ENCODE measurements at places on chromosomes 13 and 19.

DNA sequence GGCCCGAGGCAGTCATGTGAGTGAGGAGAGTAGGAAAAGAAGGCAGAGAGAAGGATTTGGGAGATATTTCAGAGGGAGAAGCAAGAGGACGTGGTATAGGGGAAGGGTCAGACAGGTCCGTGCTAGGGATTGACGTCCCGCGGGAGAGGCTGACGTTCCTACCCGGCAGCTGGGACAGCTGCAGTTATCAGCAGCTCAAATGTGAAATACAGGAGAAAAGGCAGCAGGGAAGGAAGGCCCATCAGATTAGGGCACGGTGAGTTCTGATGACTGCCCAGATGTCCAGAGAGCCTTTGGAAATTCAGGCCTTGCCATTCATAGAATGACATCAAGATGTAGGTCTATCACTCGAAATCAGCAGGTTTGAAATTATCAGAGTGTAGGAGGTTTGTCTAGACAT, 88.4 kb downstream of the IRS2 start:
- no peak for DNase-seq

DNA sequence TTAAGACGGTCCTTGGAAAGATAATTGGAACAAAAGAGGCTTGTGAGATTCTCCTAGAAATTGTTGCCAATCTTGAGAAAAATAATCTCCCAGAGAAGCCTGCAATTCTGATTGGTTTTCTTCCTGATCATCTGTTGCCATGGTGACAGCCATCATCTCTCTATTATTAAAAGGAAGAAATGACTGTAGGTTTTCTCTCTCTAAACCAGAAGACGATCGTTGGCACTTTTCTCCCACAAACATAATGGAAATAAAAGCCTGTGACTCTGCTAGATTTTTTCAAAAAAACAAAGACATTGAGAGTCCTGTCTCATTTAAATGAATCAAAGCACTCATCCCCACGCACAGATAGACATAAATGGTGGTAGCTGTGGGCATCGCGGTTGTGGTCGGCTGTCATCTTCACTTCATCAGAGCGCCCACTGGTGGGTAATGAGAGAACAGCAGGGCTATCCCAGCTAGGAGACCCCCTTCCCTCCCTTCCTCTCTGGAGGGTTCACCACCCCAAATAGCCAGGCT, 21.7 kb upstream of the CALM3 start:
- peak; percentile 7 for DNase-seq

DNA sequence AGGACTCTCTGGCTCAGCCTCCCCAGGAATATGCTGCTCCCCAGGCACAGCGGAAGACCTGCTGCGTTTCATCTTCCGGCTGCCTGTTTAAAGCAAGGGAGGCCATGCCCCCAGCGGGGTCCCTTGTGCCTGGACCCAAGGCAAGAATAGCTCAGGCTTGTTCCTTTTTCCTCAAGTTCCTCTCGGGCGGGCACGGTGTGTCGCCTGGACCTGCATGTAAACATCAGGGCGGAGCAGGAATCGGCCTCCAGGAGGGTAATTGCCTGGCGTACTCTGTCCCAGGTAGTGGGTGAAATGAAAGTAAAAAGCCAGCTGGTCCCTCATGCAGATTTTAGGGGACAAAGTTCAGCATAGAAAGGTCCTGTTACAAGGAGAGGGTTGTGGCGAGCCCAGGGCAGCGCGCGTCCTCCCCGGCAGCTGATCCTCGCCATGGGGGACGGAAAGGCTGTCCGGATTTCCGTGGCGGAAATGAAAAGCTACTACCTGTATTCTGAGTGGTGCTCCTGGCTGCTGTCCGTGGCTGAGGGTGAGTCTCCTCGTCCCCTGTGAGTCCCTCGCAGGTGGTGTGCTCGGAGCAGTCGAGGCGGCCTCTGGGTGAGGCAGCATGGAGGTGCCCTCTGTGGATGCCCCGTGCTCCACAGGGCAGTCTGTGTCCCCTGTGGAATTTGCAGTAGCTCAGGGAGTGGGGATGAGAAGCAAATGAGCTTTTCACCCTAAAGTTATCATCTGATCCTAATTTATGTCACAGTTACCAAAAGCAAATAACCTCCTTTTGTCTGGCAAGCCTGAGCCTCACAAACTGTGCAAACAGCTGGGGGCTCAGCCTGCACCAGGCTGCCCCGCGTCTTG, 16.2 kb downstream of the MCF2L start:
- DNase-seq = no peak

DNA sequence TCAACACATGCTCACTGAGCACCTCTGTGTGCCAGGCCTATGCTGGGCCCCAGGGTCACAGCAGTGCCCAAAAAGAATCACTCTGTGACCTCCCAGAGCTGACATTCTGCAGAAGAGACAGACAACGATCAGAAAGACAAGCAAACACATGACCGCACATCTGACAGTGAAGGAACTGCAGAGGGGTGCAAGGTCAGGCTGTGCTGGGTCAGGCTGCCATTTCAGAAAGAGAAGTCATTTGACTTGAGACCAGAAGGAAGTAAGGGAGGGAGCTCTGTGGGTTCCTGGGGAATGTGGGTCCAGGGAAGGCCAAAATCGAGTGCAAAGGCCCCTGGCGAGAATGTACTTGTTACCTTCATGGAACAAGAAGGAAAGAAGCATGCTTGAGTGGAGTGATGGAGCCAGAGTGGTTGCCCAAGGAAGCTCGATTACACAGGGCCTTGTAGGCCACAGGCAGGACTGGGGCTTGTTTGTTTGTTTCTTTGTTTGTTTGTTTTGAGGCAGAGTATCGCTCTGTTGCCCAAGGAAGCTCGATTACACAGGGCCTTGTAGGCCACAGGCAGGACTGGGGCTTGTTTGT, 11.4 kb upstream of the CD22 start:
- DNase-seq = no peak

GRCh38 chr13:97459215-97459777, 25.3 kb downstream of the RAP2A start:
- no peak for DNase-seq

- DNase-seq = no peak
Measured at GRCh38 chr13:50626101-50626547, 217.4 kb downstream of the DLEU7 start.

DNA sequence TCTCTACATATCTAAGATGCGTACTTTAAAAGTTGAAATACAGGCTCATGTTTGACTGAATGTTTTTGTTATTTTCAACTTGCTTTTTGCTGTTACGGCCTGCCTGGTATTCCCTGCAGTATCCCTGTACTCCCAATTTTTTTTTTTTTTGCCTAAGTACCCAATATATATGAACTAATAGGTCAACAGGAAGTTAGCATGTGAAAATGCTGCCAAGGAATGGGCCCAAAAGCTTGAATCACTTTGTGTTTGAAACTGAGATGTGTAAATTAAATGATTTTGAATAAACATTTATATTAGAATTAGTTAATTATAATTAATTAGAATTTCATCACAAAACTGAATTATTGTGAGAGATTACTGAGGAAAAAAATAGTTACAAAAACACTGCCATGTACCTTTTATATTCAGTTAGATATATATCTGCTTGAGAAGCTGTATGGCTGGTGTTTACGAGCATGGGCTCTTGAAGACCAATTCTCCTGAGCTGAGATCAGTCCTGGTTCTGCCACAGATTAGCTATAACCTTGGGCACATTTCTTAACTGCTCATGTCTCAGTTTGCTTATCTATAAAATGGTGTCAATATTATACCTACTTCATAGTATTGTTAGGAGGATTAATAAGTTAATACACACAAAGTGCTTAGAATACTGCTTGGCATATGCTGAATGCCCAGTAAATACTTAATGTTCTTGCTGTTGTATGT, 16.0 kb downstream of the TDRD3 start:
- no peak for DNase-seq

- no peak for DNase-seq
Measured at GRCh38 chr19:44738603-44739558, 9.6 kb upstream of the BCL3 start.

DNA sequence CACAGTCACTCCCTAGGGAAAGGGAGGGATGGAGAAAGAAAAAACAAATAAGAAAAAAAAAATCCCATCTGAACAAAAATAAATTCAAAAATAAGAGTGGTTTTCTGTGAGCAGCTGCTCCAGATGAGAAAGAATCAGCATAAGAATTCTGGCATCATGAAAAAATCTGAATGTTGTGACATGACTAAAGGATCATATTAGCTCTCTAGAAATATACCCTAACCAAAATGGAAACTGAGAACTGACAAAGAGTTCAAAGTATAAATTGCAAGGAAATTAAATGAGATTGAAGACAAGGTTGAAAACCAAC, 579.0 kb downstream of the UQCRFS1 start:
- DNase-seq = no peak

DNA sequence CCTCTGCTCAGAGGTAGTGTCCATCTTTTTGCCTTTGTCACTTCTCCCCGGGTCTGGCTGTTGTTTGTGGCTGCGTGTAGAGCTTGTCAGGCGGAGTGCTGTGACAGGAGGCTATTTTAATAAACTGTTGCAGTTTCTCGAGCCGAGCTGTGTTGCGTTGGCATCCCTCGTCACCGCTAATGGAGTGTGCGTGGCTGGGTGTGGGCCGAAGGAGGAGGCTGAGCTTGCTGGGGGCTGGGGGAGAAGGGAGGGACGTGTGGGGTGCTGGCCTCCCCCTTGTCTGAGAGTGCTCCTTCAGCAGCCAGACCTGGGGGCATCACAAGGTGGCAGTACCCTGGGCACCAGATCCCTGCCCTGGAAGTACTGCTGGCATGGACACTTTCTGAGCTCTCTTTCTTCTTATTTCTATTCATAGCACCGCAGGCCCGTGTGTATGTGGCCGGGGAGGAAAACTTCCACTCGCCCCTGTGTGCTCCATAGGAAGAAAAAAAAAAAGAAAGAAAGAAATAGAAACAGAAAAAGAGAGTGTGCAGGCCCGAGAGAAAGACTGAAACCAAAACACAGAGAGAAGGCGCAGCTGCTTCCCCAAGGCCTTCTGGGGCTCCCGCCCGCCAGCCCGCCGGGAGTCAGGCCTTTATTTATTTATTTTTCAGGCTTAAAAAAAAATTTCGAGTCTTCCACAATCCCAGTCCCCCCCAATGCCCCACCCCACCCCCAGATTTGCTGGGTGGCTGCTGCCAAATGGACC, 27.0 kb downstream of the NFIX start:
- peak; percentile 51 for DNase-seq

DNA sequence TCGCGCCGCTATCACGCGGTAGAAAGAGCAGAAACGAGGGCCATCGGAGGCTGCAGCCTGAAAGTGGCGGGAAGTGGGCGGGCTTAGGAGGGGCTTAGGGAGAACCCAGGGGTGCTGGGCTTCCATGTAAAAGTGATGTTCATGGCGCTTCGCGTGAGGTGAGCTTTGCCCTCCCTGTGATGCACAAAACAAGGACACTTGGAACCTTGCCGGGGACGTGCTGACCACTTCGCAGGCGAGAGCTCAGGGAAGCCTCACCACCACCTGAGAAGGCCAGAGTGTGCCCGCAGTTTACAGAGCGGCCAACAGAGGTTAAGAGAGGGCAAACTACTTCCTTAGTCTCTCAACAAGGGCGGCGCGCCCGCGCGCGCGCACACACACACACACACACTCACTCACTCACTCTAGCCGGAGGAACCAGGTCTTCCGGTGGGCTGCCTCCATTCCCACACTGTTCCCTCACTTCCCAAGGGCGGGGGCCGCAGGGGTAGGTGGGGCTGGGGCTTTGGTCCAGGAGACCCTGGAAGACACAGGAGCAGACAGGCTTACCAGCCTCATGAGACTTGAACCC, 651 bp downstream of the GAPDHS start:
- no peak for DNase-seq

DNA sequence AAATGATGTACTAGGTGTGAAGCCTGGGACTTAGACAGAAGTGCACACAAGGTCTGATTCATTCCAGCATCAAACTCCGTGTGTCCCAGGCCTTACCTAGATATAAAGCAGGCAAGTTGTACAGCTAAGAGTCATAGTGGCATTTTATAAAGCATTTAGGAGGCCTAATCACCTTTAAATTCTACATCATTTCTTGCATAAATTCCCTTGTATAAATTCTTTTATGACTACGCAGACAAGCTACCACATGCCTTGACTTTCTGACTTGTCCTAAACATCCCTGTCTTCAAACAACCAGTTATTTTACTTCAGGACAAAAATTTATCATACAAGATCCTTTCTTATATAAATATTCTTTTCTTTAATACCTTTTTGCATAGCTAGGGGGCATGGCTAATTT, 22.5 kb downstream of the TMEM255B start:
- DNase-seq = no peak

DNA sequence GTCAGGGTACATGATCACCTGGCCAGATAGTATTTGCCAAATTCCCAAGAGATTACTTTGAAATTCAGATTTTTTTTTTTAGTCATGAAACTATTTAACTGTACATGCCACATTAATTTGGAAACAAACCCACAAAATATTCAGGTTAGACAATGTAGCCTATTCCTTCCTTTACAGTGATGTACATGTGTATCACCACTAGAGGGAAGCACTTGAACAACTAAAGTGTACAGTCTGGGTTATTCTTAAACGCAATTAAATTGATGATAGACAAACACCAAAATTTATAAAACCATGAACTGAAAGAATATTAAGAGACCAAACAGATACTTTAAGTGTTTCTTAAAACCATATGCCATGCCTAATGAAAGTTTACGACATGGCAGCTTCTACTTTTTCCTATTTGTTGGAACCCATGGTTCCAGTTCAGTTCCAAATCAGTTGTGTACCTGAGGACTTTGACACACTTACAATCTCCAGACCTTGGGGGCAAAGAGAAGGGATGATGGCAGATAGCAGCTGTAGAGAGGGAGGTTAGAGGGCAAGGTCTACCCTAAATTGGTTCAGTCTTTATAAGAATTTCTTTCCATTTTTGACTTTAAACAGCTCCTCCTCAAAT, 52.8 kb downstream of the TNFSF13B start:
- no peak for DNase-seq

DNA sequence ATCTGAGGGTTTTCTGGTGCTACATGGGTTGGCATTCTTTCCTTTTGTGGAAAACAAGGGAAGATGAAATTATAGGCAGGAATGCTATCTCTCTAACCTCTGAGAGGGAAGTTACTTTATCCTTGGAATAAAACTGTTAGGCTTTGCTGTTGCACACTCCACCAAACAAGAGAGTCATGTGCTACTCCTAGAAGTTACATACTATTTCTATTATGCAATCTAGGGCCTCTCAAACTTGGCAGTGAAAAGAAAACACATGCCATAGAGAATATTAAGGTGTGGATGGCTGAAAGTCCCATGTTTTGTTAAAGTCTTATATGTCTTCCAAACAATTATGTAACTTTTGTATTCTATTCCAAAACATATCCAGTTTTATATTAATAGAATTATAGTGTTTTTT, 367.9 kb downstream of the SLC7A1 start:
- DNase-seq = no peak

GRCh38 chr13:44299152-44299943, 74.3 kb upstream of the SERP2 start:
- DNase-seq = no peak

- DNase-seq = no peak
Measured at GRCh38 chr13:93430381-93430780, 203.8 kb downstream of the GPC6 start.

- DNase-seq = no peak
Measured at GRCh38 chr19:47542030-47542475, 27.2 kb upstream of the NAPA start.

- DNase-seq = no peak
Measured at GRCh38 chr19:12790628-12791344, 500 bp upstream of the JUNB start.

GRCh38 chr19:15841875-15842569, 26.6 kb upstream of the OR10H1 start:
- DNase-seq = no peak

- no peak for DNase-seq
Measured at GRCh38 chr19:16619457-16619856, 8.5 kb downstream of the MED26 start.

- DNase-seq = no peak
Measured at GRCh38 chr19:47274891-47275761, 441 bp downstream of the INAFM1 start.
